HFFc6 (cell line): ENCODE measurements at places on chromosomes 5 and 9. TPM values are rescaled to one million over a fixed set of nuclear protein-coding genes. Genes with fewer than 3 reads are reported as not detected.

Gene IFNA10
- not detected in 3 replicates for total RNA-seq

Gene MYMK
- not detected in 3 replicates for total RNA-seq

Gene PCDHB14
- total RNA-seq: 2.6 to 3.3 TPM (median 3.1 TPM) in 3 replicates

Gene TNFSF8
- total RNA-seq: not detected in 3 replicates

Gene MARCOL
- not detected in 3 replicates for total RNA-seq

Gene NTNG2
- 0.46 and 0.50 TPM in 2 replicates for total RNA-seq

Gene CDX1
- 0.11 TPM in 1 of 3 replicates, not detected in the others for total RNA-seq

Gene PCDHB4
- total RNA-seq: 0.33 to 0.53 TPM (median 0.33 TPM) in 3 replicates

Gene NDUFS4
- 93.7 to 113 TPM (median 97.7 TPM) in 3 replicates for total RNA-seq

Gene GFM2
- 27.6 and 30.4 TPM in 2 replicates for total RNA-seq

Gene HRCT1
- 3.3 to 3.7 TPM (median 3.4 TPM) in 3 replicates for total RNA-seq

GRCh38 chr9:83281306-83282255 is 218.6 kb upstream of the RASEF start:
- peaks cover 3% of the 10 kb centered on the region; the same call in 1 of the 2 replicates for H3K27me3 ChIP-seq
- H3K27ac ChIP-seq: peak overlapping the region; percentile 88
- DNase-seq: peak; percentile 47
- H3K4me3 ChIP-seq: peak overlapping the region; percentile 60
- H3K4me1 ChIP-seq: peaks cover 33% of the 10 kb centered on the region

DNA sequence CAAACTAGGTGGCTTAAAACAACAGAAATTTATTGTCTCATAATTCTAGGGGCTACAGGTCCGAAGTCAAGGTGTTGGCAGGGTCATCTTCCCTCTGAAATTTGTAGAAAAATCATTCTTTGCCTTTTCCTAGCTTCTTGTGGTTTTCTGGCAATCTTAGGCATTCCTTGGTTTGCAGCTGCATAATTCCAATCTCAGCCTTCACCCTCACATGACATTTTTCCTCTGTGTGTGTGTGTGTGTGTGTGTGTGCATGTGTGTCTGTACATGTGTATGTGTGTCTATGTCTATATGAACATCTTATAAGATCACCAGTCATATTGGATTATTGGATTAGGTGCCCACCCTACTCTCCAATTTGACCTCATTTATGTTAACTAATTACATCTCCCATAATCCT is 330.6 kb downstream of the CHSY3 start:
- H3K36me3 ChIP-seq: no peaks in the 10 kb centered on the region
- no peak for DNase-seq
- no peaks in the 10 kb centered on the region for H3K4me1 ChIP-seq
- H3K27ac ChIP-seq: no peak overlapping the region
- no peaks in the 10 kb centered on the region; the same call in 1 of the 2 replicates for H3K27me3 ChIP-seq

GRCh38 chr9:130137641-130138081 is 34.5 kb upstream of the NCS1 start:
- H3K4me1 ChIP-seq: peaks cover 49% of the 10 kb centered on the region
- peak overlapping the region; percentile 88 for H3K27ac ChIP-seq
- H3K36me3 ChIP-seq: peaks cover 45% of the 10 kb centered on the region
- peak overlapping the region; percentile 69 for H3K4me3 ChIP-seq
- no peak for DNase-seq
- H3K27me3 ChIP-seq: peaks cover 5% of the 10 kb centered on the region

- H3K27me3 ChIP-seq: no peaks in the 10 kb centered on the region; the same call in 1 of the 2 replicates
- H3K4me3 ChIP-seq: no peak overlapping the region
- H3K27ac ChIP-seq: no peak overlapping the region
- no peaks in the 10 kb centered on the region for H3K36me3 ChIP-seq
- no peak for DNase-seq
- no peaks in the 10 kb centered on the region for H3K4me1 ChIP-seq
These were observed 343.2 kb downstream of the DMAC1 start for GRCh38 chr9:7456377-7456776.

DNA sequence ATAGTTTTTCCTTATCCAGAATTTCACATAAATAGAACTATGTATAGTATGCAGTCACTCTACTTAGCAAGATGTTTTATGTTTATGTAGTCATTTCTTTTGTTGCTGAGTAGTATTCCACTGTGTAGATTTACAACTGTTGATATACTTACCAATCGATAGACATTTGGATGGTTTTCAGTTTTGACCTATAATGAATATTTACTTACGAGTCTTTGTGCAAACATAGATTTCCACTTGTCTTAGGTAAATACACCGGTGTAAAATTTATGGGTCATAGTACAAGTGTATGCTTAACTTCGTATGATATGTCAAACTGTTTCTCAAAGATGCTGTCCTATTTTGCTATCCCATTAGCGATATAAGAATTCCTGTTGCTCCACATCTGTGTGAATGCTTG is 19.7 kb upstream of the OR2K2 start:
- H3K27me3 ChIP-seq: 0 out of 2 replicates have a peak, but pooled peaks cover 2% of the 10 kb centered on the region
- no peak for DNase-seq
- no peak overlapping the region for H3K27ac ChIP-seq
- peaks cover 4% of the 10 kb centered on the region; the same call in 1 of the 2 replicates for H3K4me1 ChIP-seq

- H3K27ac ChIP-seq: no peak overlapping the region
- no peaks in the 10 kb centered on the region for H3K4me1 ChIP-seq
- H3K27me3 ChIP-seq: no peaks in the 10 kb centered on the region
- peaks cover 22% of the 10 kb centered on the region for H3K36me3 ChIP-seq
- no peak overlapping the region for H3K4me3 ChIP-seq
These were observed 151.7 kb upstream of the RAPGEF1 start for GRCh38 chr9:131891598-131891997.

- H3K36me3 ChIP-seq: peaks cover 17% of the 10 kb centered on the region
- no peak overlapping the region for H3K27ac ChIP-seq
- H3K27me3 ChIP-seq: no peaks in the 10 kb centered on the region
These were observed 22.2 kb upstream of the MGAT1 start for GRCh38 chr5:180824630-180825476.

DNA sequence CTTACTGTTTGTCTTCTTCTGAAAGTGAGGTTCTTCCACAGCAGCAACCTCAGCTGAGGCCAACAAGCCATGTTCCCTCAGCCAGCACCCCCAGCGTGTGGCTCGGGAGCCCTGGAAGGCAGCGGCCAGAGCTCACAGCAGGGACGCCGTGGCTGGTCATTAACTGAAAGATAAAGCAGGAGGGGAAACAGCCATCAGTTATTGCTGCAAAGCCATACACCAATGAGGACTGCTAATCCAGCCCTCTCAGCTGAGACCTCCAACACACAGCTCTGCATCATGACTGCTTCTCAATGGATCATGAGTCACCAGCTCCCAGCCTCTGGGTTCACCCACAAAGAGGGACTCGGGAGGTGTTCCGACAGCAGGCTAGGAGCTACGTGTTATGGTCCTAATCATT is 24.3 kb downstream of the ABCA1 start:
- H3K27ac ChIP-seq: no peak overlapping the region
- DNase-seq: peak; percentile 40
- H3K4me1 ChIP-seq: peaks cover 49% of the 10 kb centered on the region
- peaks cover 2% of the 10 kb centered on the region; the same call in 1 of the 2 replicates for H3K27me3 ChIP-seq

- peaks cover 2% of the 10 kb centered on the region for H3K36me3 ChIP-seq
- H3K27ac ChIP-seq: no peak overlapping the region
- H3K4me1 ChIP-seq: no peaks in the 10 kb centered on the region
- H3K4me3 ChIP-seq: no peak overlapping the region
These were observed 155.0 kb upstream of the ERCC6L2 start for GRCh38 chr9:95720496-95720895.

- H3K27ac ChIP-seq: no peak overlapping the region
- DNase-seq: no peak
- peaks cover 22% of the 10 kb centered on the region for H3K4me1 ChIP-seq
- H3K36me3 ChIP-seq: peaks cover 31% of the 10 kb centered on the region
- no peak overlapping the region for H3K4me3 ChIP-seq
These were observed 154.0 kb downstream of the FRMD3 start for GRCh38 chr9:83384214-83384613.

- H3K36me3 ChIP-seq: no peaks in the 10 kb centered on the region
- H3K27ac ChIP-seq: peak overlapping the region; percentile 63
- peaks cover 26% of the 10 kb centered on the region for H3K4me1 ChIP-seq
These were observed 191.6 kb upstream of the MSX2 start for GRCh38 chr5:174532455-174533453.

GRCh38 chr9:18969128-18969527 is 63.9 kb downstream of the SAXO1 start:
- no peaks in the 10 kb centered on the region for H3K36me3 ChIP-seq
- DNase-seq: no peak
- no peak overlapping the region for H3K27ac ChIP-seq
- H3K4me3 ChIP-seq: no peak overlapping the region
- peaks cover 54% of the 10 kb centered on the region for H3K27me3 ChIP-seq

GRCh38 chr9:84804951-84805694 is 135.6 kb downstream of the NTRK2 start:
- no peak for DNase-seq
- no peak overlapping the region for H3K27ac ChIP-seq
- H3K27me3 ChIP-seq: peaks cover 9% of the 10 kb centered on the region
- peaks cover 18% of the 10 kb centered on the region; the same call in 1 of the 2 replicates for H3K4me1 ChIP-seq
- H3K4me3 ChIP-seq: no peak overlapping the region

GRCh38 chr9:128340691-128341434 is 536 bp downstream of the SLC27A4 start:
- H3K36me3 ChIP-seq: no peaks in the 10 kb centered on the region
- peaks cover 7% of the 10 kb centered on the region for H3K4me1 ChIP-seq
- DNase-seq: no peak
- H3K27me3 ChIP-seq: no peaks in the 10 kb centered on the region; the same call in 1 of the 2 replicates

GRCh38 chr5:172348084-172348483 is 64.5 kb upstream of the UBTD2 start:
- H3K36me3 ChIP-seq: peaks cover 6% of the 10 kb centered on the region; the same call in 1 of the 2 replicates
- no peak for DNase-seq
- no peak overlapping the region for H3K27ac ChIP-seq
- H3K27me3 ChIP-seq: no peaks in the 10 kb centered on the region; the same call in 1 of the 2 replicates
- H3K4me1 ChIP-seq: no peaks in the 10 kb centered on the region
- H3K4me3 ChIP-seq: no peak overlapping the region

- no peak overlapping the region for H3K4me3 ChIP-seq
- DNase-seq: no peak
- H3K27me3 ChIP-seq: no peaks in the 10 kb centered on the region
- no peaks in the 10 kb centered on the region for H3K4me1 ChIP-seq
- no peaks in the 10 kb centered on the region for H3K36me3 ChIP-seq
These were observed 56.1 kb upstream of the MAST4 start for GRCh38 chr5:66540078-66540477.

- H3K27me3 ChIP-seq: no peaks in the 10 kb centered on the region; the same call in 1 of the 2 replicates
- H3K36me3 ChIP-seq: peaks cover 4% of the 10 kb centered on the region; the same call in 1 of the 2 replicates
- H3K4me3 ChIP-seq: no peak overlapping the region
- H3K4me1 ChIP-seq: peaks cover 44% of the 10 kb centered on the region
- no peak overlapping the region for H3K27ac ChIP-seq
These were observed 11.0 kb downstream of the SLC44A1 start for GRCh38 chr9:105255421-105255820.

- no peaks in the 10 kb centered on the region for H3K36me3 ChIP-seq
- no peak overlapping the region for H3K4me3 ChIP-seq
- peaks cover 58% of the 10 kb centered on the region for H3K4me1 ChIP-seq
These were observed 19.3 kb downstream of the FYB1 start for GRCh38 chr5:39200081-39200480.

GRCh38 chr9:91534374-91534773 is 110.7 kb upstream of the NFIL3 start:
- H3K4me1 ChIP-seq: peaks cover 64% of the 10 kb centered on the region
- no peak overlapping the region for H3K27ac ChIP-seq
- DNase-seq: peak; percentile 18
- no peak overlapping the region for H3K4me3 ChIP-seq
- H3K27me3 ChIP-seq: no peaks in the 10 kb centered on the region; the same call in 1 of the 2 replicates
- no peaks in the 10 kb centered on the region for H3K36me3 ChIP-seq
